ENCODE measurements at places on chromosomes 11 and 22.

DNA sequence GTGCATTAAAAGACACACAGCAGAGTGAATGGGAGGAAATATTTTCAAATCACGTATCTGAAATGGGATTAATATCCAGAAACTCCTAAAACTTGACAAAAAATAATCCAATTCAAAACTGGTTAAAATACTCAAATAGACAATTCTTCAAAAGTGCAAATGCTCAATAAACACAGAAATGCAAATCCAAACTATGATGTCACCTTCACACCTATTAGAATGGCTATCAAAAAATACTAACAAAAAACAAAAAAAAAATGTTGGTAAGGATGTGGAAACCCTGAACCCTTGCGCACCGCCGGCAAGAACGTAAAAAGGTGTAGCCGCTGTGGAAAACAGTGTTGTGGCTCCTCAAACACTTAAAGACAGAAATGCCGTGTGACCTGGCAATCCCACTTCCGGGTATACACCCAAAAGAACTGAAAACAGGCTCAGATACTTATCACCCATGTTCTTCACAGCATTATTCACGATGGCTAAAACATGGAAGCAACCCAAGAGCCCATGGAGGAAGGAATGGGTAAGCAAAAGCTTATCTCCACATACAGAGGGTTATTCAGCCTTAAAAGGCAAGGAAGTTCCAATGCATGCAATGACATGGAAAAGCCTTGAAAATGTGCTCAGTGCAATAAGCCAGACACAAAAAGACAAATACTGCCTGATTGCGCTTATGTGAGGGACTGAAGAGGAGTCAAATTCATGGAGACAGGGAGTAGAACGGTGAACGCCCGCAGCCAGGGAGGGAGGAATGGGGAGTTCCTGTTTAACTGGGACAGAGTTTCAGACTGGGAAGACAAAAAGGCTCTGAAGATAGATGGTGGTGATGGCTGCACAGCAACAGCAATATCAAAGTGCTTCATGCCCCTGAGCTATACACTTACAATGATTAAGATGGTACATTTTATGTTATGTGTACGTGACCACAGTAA lies 19.6 kb downstream of the BRD1 start:
- no peak for DNase-seq

DNA sequence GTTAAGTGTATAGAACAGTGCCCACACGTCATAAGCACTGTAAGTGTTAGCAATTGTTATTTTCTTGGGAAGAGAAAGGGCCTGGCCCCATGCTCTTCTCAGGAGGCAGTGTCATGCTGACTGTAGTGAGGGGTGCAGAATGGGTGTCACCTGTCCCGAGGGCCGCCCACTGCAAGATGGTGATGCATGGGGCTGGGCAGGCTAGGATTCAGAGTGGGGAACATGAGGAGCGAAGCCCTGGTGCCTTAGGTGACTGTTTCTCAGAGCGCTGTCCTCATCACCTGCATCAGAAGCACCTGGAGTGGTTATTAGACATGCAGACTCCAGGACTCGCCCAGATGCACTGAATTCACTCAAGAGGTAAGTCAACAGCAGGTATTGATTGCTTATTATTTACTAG lies 101.0 kb upstream of the PARVA start:
- DNase-seq = no peak

DNA sequence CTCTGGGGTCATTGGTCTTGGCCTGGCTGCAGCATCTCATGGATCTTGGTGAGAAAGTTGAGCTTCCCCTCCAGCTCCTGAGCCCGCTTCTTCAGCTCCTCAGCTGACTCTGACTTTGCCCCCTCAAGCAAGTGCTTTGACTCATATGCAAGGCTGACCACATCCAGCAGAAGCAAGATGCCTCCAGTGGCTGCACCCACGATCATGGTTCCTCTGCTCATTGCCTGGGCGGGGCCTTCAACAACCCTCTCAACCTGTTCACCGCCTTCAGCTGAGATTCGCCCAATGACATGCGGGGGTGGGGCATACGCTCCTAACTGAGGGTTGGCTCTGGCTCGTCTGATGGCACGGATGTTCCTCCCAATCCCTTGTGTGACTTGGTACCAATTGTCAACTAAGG lies 11.9 kb downstream of the APOL2 start:
- no peak for DNase-seq

DNA sequence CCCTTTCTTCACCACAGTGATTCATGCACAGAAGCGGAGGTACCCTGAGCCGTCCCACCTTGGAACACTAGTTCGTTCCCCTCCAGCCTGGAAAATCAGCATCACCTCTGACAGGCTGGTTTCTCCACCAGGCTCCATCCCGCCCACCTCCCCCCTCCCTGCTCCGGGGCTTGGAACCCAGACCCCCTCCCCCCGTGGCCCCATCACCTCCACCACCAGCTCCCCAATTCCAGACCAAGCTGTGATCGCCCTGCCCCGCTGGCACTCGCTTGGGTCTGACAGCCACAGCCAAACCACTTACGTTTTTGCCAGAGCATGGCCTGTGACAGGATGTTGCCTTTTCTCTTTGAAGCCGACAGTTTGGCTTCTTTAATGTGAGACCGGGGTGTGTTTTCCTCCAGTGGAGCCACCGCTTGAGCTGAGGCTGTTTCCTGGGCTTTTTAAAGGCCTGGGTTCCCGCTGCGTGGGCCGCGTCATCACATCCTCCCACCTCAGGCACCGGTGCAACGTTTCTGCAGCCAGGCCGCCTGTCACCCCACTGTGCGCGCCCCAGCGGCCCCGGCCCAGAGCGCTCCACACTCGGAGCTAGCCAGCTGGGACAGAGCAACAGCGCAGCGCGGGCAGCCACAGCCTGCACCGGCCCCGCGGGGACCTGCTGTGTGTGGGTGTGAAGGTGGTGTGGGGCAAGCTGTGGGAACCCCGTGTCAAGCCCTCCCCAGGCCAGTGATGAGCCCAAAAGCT lies at the start of gene POU2AF1:
Gene POU2AF1 (minus strand): TSS at position 415 of the 741 bp plus-strand sequence. CDS start 98 bp downstream, at position 317.
- DNase-seq = peak; percentile 85

DNA sequence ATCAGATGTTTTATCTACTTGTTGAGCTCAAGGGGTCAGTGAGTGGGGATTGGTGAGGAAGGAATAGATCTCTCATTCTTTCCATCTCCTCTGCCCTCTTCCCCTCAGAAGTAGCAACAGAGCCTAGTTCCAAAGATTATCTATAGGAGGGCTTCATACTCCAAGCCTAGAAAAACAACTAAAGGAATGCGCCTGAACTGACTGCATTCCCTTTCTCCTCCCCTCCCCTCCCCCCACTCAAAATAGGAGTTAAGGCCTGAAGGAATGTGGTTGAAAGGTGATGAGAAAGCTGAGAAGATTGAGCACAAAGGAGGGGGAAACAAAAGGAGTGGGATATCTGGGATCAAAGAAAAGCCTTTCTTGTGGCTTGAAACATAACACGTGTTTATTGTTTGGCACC lies 10.5 kb downstream of the EMSY start:
- DNase-seq = no peak

All from stimulated activated naive B cell treated with anti-CD40 and anti-IgM and Interleukin-4, amounts not matched to agents 10 μg/mL and 1 μg/mL and 100 μg/mL, for 72 hours (primary cell).